Ovary (tissue), 10 donors: ENCODE measurements at places on chromosomes 3 and 15. TPM values are rescaled to one million over a fixed set of nuclear protein-coding genes. Genes with fewer than 3 reads are reported as not detected.

- DNase-seq = no peak
These were observed 48.6 kb downstream of the OR5H15 start for GRCh38 chr3:98215051-98215450.

DNA sequence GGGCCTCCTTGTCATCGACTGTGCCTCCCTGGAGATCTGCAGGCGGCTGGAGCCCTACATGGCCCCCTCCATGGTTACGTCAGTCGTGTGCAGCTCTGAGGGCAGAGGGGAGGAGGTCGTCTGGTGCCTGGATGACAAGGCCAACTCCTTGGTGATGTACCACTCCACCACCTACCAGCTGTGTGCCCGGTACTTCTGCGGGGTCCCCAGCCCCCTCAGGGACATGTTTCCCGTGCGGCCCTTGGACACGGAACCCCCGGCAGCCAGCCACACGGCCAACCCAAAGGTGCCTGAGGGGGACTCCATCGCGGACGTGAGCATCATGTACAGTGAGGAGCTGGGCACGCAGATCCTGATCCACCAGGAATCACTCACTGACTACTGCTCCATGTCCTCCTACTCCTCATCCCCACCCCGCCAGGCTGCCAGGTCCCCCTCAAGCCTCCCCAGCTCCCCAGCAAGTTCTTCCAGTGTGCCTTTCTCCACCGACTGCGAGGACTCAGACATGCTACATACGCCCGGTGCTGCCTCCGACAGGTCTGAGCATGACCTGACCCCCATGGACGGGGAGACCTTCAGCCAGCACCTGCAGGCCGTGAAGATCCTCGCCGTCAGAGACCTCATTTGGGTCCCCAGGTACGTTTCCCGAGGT lies 146.5 kb downstream of the LRRK1 start:
- no peak for DNase-seq

DNA sequence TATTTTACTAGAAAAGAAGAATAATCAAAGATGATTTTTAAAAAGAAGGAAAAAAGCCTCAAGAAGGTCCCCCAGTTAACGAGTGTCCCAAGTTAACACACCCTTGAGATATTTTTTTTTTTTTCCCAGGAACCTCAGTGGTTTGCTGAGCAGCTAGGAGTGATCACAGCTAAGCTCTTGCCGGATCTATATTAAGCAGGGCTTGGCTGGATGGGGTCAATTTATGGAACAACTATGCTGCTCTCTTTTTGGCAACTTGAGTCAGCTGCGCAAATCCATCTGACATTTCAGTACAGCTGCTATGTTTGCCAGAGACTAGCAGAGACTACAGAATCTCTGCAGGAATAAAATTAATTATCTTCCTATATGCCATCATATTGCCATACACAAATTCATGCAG lies at the start of gene LMOD3:
LMOD3 (minus strand) TSS at position 193 of the 400 bp plus-strand sequence. CDS start 209 bp downstream, outside the sequence.
- no peak for DNase-seq

GRCh38 chr15:65962187-65962586 lies 92.9 kb downstream of the RAB11A start:
- peak; percentile 24 for DNase-seq

GRCh38 chr3:148727231-148727630 lies 29.5 kb downstream of the AGTR1 start:
- no peak for DNase-seq

- no peak for DNase-seq
These were observed 230.8 kb downstream of the EBLN2 start for GRCh38 chr3:73292220-73292619.

- DNase-seq = no peak
These were observed 7.6 kb downstream of the CACNA2D2 start for GRCh38 chr3:50495609-50496423.

- DNase-seq = no peak
These were observed 25.5 kb upstream of the SHC4 start for GRCh38 chr15:48989170-48989569.

- DNase-seq = no peak
These were observed 643.0 kb downstream of the NAALADL2 start for GRCh38 chr3:175502155-175502554.

GRCh38 chr15:79451361-79451999 lies 19.3 kb downstream of the MINAR1 start:
- DNase-seq = no peak

DNA sequence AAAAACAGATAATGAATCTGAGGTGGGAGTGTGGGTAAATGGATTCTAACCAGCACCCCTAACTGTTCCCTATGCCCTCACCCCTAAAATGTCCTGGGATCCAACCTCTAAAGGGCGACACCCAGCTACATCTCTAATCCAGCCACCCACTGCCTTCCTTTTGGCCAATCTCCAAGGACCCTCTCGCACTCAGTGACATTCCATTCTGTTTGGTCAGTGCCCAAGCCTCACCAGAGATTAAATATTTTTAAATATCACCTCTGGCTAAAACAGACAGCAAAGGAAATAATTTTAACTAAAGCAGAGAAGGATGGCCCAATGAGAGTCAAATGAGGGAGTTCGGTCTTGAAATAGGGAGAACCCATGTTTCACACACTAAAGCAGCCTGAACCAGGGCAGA lies 19.9 kb upstream of the SCN10A start:
- DNase-seq = no peak

GRCh38 chr15:61186905-61187741 lies 42.0 kb downstream of the RORA start:
- peak; percentile 25 for DNase-seq

GRCh38 chr15:51076524-51077220 lies 18.0 kb downstream of the TNFAIP8L3 start:
- no peak for DNase-seq

- DNase-seq = no peak
These were observed 65.9 kb upstream of the IGSF10 start for GRCh38 chr3:151526757-151527156.

DNA sequence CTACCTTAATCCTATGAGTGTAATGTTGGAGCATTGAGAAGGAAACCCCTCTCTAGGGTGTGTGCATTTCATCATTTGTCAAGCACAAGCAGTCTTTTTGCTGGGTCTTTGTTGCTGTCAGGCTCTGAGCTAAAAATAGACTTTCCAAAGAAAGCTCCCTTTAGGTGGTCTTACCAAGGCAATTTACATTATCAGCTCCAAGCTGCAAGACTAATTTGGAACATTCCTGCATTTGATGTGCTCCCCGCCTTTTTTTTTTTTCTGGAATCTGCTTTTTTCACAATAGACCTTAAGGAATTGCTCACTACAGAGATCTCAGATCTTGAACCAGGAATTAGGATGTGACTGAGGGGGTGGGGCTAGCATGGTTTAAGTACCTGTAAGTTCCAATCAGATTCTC lies 60.6 kb upstream of the STAC start:
- DNase-seq = no peak

- DNase-seq = no peak
These were observed 106.7 kb upstream of the THRB start for GRCh38 chr3:24601066-24601939.

DNA sequence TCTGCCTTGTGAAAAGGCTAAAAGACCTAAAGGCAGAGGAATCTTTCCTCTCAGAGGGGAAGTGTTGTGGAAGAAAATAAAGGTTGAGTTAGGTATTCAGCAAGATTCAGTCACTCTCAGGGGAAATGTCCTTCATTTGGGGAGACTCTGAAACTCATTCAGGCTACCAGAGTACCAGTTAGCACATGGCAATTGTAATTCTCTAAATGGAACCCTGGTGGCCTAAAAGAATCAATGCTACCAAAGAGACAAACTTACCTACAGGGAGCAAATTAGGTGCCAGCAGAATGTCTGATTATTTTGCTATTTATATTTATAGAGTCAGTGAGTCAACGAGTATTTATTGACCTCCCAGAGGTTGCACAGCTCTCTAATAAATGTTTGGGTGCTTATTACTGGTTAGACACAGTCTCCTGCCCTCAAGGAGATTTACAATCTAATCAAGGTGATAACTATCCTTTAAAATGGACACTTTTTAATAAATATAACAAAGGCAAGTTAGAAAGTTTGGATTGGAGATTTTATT lies 33.9 kb upstream of the CDIN1 start:
- no peak for DNase-seq

GRCh38 chr3:176581589-176581988 lies 615.7 kb downstream of the TBL1XR1 start:
- no peak for DNase-seq

GRCh38 chr3:35320646-35321407 lies 318.5 kb upstream of the ARPP21 start:
- DNase-seq = no peak

GRCh38 chr3:64600246-64600950 lies 87.4 kb downstream of the ADAMTS9 start:
- DNase-seq = no peak

DNA sequence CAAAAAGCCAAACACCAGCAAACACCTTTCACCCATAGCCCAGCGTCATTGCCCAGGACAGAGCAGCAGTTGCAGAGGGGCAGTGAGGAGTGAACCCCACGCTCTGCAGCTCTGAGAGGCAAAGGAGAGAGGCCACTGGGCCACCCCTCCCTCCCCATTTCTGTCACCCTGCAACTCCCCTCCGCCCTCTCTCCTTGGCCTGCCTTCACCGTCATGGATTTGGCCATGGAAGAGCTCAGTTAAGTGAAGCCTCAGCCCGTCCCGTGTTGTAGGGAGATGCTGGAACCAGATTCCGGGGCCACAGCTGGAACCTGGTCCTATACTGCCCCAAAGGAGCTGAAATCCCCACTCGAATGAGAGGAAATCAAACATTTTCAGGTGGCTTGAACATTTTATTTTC lies 21.9 kb downstream of the MRAS start:
- DNase-seq = no peak

- no peak for DNase-seq
These were observed 12.4 kb upstream of the ABHD2 start for GRCh38 chr15:89075846-89076245.

Gene CPNE9
- not detected for total RNA-seq

Gene TCAIM
- 22.5 TPM for total RNA-seq

Gene TLR9
- total RNA-seq = 0.74 TPM

Gene HCLS1
- 27.8 TPM for total RNA-seq

Gene C3orf80
- total RNA-seq = 0.32 TPM

Gene CFAP100
- total RNA-seq = 21.3 TPM

Gene GABRR3
- not detected for total RNA-seq

Gene SNX33
- 33.4 TPM for total RNA-seq

Gene CYP1A2
- not detected for total RNA-seq

Gene ADIPOQ
- not detected for total RNA-seq

Gene ZBED2
- total RNA-seq = 1.5 TPM

Gene CX3CR1
- 0.66 TPM for total RNA-seq

Gene TIMP4
- total RNA-seq = 4.2 TPM

Gene UBAP1L
- 6.5 TPM for total RNA-seq

Gene RNF13
- 50.1 TPM for total RNA-seq

Gene UBXN7
- total RNA-seq = 13.0 TPM

Gene IL20RB
- 0.35 TPM for total RNA-seq

Gene KNL1
- total RNA-seq = 0.38 TPM

Gene TRIM42
- not detected for total RNA-seq

Gene ZNF80
- total RNA-seq = not detected
